ENCODE measurements at places on chromosomes 6 and 20. TPM values are rescaled to one million over a fixed set of nuclear protein-coding genes. Genes with fewer than 3 reads are reported as not detected.

DNA sequence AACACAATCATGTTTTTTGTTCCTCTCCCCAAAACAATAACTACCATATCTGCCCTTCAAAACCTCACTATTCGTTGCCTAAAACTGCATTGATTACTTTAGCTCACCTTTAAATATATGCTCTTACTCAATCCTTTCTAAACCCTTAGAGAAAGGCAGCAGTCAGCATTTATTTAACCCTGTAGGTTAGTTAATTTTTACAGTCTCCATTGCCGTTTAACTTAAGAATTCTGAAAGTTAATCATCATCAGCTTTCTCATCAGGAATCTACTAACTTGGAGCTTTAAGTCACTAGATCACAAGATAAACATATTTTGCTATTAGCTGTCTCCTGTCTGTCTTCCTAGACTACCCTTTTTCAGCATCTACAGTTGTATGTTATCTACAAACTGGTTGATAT, 991.9 kb downstream of the EPHA7 start:
- DNase-seq, result no peak

GRCh38 chr6:37673436-37673835, 24.2 kb downstream of the MDGA1 start:
- no peak for DNase-seq

DNA sequence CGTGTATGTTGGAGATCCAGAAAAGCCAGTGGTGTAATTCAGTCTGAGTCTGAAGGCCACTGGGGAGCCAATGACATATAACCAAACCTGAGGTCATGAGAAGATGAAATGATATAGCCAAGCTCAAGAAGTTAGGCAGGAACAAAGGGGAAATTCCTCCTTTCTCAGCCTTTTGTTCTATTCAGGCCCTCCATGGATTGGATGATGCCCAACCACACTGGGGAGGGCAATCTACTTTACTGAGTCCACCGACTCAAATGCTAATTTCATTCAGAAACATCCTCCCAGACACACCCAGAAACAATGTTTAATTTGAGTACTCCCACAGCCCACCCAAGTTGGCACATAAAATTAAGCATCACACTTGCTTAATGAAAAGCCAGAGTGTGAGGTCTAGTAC, 183.6 kb downstream of the GJA1 start:
- no peak for DNase-seq

Gene PRDM1
- total RNA-seq, result 6.4 TPM

Gene RAB44
- 1.1 TPM for total RNA-seq

DNA sequence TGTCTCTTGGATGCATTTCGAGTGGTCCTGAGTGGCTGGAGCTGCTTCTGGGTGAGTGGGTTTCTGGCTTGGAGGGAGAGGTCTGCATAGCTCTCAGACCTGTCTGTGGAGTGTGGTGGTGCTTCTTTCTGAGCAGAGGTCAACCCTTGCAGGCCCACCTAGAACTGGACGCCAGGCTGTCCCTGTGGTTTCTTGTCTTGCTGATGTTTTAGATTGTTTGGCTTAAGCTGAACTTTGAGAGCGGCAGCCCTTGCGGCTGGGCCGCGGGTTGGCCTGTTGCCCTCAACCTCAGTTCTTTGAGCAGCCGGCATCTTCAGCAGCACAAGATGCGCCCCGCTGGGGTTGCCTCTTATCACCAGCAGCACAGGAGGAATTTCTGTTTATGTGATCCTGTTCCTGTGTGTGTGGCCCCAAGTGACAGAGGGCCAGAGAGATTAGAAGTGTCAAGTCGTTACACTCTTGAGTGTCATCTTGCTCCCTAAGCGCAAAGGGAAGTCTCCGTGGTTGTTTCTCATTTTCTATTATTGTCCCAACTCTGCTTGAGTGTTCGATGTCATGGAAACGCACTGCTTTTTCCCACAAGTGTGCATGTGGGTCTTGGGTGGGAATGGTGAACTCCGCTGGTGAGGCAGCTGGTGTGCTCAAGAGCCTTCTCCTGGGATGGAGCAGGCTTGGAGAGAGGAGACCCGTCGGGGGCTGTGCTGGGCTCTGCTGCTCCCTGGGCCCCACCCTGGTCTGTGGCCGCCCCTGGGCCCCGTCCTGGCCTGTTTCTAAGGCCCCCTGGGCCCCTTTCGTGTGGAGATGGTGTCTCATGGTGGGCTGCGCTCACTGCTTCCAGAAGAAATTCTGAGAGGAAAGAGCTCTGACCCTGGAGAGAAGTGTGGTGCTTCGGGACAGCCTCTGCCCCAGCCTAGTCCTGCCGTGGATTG, 20.1 kb upstream of the SLC22A1 start:
- DNase-seq, result no peak

GRCh38 chr20:10868299-10868698, 194.5 kb upstream of the JAG1 start:
- DNase-seq, result no peak

DNA sequence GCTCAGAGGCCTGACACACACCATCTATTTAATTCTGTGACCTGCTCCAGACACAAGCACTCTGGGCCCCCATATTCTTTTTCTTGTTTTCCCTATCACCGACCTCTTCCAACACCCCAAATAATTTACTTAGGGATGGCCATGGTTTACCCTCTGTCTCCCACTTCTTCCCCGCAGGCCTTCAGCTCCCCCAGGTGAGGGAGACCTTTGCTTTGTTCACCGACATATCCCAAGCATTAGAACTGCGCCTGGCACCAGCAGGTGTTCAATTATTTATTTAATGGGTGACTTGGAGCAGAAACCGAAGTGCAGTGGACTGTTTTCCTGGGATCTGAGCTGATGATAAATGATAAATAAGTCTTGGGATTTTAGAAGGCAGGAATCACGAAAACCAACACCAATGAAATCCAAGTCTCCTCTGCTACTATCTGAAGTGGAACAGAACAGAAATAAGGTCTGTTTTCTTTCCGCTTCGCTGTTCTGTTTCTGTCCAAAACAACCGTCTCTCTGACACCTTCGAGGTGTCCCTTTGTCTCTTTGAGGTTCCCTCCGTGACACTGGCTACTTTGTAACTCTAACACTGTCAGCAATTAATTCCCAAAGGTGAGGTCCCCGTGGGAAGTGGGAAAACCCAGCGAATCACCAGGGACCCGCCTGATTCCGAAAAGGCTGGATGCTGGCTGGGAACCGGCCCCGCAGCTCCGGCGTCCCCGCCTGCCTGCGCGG, 1.1 kb upstream of the RIN2 start:
- no peak for DNase-seq

GRCh38 chr6:88143421-88144157, 22.6 kb downstream of the CNR1 start:
- no peak for DNase-seq

- no peak for DNase-seq
These were observed 21.7 kb downstream of the HUS1B start for GRCh38 chr6:635233-635632.

GRCh38 chr6:146905181-146905704, 299.0 kb upstream of the STXBP5 start:
- DNase-seq, result no peak

DNA sequence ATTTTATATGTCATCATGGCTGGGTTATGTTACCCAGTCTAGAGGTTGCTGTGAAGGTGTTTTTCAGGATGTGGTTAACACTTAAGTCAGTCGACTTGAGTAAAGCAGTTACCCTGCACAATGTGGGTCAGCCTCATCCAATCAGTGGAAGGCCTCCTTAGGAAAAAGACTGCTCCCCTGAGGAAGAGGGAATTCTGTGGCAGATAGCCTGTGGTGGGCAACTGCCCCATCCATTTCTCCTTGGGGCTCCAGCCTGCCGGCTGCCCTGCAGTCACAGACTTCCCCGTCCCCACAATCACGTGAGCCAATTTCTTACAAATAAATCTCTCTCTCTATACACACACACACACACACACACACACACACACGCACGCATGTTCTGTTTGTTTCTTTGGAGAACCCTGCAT, 34.5 kb upstream of the MPC1 start:
- no peak for DNase-seq

Gene GPX5
- total RNA-seq, result not detected

All from Peyer's patch (tissue), 4 donors.